ENCODE measurements at places on chromosomes 13 and 19.

DNA sequence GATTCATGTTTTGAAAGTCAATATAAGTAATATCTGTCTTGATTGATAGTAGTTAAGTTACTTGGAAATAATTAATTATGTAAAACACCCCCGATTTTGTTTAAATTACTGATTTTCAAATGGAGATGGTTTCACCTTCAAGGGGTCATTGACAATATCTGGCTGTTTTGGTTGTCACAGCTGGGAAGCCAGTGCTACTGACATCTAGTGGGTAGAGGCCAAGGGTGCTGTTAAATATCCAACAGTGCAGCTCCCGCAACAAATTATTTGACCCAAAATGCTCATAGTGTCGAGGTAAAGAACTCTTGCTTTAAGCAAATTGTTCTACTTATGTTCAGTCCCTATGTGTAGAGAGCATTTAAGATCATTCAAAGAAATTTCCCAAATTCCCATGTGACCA, 50.6 kb upstream of the PCDH20 start:
- DNase-seq: no peak

DNA sequence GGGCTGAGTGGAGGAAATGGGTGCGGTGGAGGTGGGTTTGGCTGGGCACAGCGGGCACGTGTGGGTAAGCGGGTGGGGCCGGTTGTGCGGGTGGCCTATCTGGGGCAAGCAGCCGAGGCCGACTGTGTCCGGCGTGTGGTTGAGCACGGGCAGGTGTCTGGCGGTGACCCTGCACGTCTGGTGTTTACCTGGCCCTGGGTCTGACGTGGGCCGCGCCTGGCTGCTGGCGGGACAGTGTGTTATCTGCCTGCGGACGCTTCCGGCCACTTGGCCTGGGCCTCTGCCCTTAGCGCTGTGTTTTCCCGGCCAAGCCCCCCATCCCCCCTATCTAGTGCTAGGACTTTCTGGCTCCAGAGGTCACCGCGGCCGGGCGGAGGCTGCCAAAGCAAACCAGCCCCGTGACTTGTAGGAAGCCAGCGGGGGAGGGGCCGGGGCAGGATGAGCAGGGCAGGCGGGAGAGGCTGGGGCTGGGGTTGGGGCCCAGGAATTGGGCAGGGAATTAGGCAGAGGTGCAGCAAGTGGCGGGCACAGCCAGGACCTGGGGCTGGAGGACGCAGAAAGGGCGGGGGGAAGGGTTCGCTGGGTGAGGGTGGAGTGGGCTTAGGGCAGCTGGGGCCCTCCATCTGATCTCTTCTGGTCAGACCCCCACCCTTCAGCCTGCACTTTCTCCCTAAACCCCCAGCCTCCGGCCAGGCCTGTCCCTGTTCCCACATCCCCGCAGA, 534 bp upstream of the HPN start:
- DNase-seq: peak; percentile 92

GRCh38 chr13:75366380-75367280, 115.3 kb downstream of the TBC1D4 start:
- DNase-seq: no peak

DNA sequence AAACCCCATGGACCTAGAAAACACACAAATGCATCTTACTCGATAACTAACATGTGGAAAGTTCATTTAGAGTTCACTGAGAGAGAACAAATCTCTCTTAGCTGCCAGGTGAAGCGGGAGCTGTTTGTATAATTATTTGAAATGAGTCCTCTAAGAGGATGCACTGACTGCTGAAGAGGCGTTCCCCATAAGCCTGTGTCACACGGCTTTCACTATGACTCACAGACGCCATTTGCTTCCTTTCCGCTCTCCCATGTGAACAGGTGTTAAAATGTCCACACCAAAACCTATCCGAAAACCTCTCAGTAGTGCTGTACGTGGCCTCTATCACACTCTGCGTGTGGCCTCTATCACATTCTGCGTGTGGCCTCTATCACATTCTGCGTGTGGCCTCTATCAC, 101.8 kb downstream of the SOX1 start:
- DNase-seq: no peak

- no peak for DNase-seq
These were observed 776.5 kb upstream of the SLITRK1 start for GRCh38 chr13:84658491-84659358.

- no peak for DNase-seq
These were observed 21.4 kb upstream of the SERP2 start for GRCh38 chr13:44352202-44352601.

DNA sequence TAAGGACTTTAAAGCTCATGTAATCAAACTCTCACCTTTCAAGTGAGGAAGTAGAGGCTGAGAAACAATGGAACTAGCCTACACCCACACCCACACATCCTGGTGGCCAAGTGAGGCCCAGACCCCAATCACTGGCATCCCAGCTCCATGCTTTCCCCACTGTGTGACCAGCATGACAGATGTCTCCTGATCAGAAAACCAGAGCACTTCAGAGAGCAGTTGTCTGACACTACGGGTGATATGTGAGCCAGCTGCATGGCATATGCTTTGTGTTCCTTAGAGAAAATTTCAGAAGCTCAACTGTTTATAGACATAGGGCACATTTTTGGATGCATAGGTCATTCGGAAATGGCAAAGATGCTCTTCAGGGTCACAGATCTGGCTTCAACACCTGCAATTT, 315.2 kb downstream of the NDFIP2 start:
- no peak for DNase-seq

DNA sequence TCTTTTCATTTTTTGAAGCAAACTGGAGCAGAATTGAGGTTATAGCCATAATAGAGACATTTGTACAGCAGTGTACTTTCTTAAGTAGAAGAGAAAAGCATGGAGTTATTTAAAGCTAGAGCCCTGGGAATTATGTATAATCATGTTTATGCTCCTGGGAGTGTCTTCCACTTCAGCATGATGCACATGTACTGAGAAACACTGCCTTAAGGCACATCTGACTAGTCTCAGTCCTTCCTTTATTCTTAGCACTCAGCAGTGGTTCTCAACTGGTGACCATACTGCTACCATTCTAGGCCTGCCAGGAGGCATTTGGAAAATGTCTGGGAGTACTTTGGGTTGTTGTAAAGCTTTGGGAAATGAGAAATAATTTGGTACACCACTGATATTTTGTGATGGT, 45.8 kb downstream of the VWA8 start:
- DNase-seq: no peak

- DNase-seq: no peak
These were observed 26.8 kb downstream of the CLDN10 start for GRCh38 chr13:95579303-95579702.

DNA sequence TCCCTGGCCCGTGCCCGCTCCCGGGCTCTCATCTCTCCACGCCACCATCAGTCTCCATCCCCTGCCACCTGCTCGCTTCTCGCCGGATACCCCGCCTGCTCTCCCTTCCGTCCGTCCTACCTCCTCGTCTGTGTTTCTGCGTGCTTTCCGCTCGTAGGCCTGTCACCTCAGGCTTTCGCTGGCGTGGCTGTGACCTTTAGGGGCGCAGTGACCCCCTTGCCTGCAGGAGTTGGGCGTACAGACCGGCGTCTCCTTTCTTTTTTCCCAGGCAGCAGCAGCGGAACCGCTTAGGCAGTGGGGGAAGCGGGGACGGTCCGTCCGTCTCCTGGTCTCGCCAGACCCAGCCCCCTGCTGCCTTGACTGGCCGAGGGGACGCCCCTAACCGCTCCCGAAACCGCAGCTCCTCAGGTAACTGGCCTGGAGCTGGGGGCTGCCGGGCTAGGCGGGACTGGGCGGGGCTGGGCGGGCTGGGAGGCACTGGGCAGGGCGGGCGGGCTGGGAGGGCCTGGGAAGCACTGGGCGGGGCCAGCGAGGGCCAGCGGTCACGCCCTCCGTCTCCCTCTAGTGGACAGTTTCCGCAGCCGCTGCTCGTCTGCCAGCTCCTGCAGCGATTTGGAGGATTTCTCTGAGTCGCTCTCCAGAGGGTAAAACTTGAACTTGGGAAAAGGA, 6.3 kb downstream of the PGLYRP1 start:
- DNase-seq: peak; percentile 86

GRCh38 chr19:1252221-1252820, 3.9 kb downstream of the MIDN start:
- DNase-seq: peak; percentile 96

- no peak for DNase-seq
These were observed 708.4 kb upstream of the SLITRK1 start for GRCh38 chr13:84590663-84591062.

GRCh38 chr19:16324384-16325160, at the start of gene KLF2:
TSS of gene KLF2 (plus strand) at chr19:16324826. CDS start at chr19:16324924, 98 bp downstream.
- DNase-seq: peak; percentile 89

DNA sequence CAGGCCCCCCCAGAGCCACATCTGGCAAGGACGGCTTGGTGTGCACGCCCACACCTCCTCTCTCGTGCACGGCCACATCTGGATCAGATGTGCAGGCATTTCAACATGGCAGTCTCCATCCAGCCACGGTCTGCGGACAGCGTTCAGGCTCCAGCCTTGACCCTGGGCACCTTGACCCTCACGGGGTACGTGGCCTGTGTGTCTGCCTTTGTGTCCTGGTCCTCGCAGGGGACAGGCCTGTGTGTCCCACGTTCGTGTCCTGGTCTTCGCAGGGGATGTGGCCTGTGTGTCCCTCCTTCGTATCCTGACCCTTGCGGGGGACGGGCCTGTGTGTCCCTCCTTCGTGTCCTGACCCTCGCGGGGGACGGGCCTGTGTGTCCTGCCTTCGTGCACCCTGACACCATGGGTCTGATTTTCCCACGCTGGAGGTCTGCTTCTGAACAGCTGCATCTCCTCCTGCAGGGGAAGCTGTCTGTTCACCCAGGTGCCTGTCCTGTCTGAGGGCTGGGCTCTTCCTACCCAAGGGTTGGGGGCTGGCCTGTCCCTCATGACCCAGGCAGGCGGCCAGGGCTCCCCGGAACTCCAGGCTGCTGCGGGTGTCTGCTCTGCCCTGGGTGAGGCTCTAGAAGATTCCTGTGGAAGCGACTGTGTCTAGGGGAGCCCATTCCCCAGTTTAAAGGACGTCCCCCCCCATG, 25.3 kb downstream of the RASA3 start:
- no peak for DNase-seq

DNA sequence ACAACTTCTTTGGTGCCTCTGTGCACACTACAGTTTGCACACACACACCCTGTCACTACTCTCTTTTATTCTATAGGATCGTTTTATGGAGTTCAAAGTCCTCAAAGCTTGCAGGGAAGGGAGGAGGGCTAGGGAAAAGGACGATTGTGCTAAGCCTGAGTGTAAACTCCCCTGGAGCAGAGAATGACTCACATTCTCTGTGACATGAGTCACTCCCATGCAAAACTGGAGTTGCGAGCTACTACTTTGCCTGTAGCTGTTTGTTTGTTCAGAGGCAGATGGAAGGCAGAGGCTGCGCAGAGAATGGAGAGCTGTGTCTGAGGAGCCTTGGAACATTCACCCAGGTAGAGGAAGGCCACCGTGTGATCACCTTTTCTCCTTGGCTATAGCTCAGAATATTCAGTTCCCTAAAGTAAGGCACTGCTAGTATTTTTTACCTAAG, 80.5 kb upstream of the MBNL2 start:
- DNase-seq: no peak

DNA sequence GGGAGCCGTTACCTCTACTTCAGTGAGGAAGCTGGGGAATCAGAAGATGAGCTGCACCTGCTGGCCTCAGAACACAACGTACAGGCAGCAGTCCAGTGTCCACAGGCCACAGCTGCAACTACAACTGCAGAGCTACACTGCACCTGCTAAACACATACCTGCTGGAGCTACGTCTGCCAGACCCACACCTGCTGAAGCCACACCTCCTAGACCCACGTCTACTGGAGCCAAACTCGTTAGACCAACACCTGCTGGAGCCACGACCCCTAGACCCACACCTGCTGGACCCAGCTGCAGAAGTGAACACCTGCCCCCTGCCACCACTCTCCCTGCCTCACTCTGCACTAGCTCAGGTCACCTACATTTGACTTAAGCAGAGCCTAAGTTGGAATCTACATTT, 169.9 kb downstream of the USP12 start:
- no peak for DNase-seq

DNA sequence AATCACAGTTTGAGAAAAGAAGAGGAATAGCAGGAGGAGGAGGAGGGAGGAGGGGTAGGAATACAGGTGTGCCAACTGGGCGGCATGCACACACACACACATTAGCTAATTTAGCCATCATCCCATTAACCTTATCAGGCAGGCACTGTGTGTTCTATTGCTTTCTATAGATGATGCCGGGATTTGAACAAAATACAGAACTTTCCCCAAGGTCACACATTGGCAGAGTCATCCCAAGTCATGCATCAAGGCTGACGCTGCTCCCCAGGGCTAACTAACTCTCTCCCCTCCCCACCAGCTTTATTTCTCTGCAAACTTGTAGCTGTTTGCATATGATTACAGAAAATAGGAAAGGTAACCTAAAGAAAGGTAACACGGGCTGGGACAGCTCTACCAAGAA, 83.0 kb downstream of the NUFIP1 start:
- DNase-seq: no peak

DNA sequence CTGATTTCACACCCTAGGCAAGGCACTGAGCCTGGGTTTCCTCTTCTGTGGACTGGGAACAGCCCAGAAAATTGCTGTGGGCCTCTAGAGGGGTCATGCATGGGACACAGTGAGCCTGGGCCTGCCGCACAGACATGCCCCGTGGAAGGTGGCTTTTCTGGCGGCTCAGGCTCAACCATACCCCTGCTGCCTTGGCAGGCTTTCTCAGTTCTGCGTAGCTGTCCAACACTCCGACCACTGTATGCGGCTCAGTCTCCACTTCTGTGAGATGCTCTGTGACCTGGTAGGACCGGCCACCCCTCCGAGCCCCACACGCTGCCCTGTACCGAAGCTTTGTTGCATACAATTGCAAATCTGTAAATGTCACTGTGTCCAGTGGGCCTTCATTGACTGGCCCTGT, 126.3 kb downstream of the UQCRFS1 start:
- DNase-seq: no peak

DNA sequence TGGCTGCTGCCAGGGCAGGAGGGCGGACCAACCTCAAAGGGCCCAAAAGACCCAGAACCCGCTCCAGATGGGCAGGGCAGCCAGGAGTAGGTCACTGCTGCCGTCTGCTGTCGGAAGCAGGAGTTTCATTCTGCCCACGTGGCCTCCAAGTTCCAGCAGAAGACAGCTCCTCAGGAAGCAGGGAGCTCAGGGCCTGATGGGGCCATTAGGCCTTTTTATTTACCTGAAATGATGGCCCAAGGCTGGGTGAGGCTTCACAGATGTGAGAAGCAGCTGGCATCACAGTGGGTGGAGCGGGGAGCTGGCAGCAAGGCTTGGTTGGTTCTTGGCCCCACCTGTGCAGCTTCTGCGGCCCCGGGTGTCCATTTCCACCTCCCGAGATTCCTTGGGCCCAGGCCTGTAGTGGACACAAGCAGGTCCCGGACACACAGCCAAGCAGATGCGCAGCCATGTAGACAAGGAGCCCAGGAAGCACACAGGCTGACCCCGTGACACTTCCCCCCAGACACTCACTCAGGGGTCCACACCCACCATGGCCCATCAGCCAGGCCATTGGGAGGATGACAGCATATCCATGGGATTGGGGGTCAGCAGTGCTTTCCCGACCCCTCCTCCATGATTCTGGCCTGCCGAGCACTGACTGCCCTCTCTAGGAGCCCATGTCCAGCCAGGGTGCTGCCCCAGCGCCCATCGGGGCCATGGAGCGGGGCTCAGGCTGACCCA, 26.4 kb downstream of the C13orf46 start:
- DNase-seq: no peak
